GM23248 (cell line): ENCODE measurements at places on chromosomes 3 and 15.
A peak's percentile ranks its signal among the peaks of the same experiment; 100 is the strongest.

GRCh38 chr3:13425689-13426088 is 5.6 kb upstream of the NUP210 start:
- no peak for DNase-seq

DNA sequence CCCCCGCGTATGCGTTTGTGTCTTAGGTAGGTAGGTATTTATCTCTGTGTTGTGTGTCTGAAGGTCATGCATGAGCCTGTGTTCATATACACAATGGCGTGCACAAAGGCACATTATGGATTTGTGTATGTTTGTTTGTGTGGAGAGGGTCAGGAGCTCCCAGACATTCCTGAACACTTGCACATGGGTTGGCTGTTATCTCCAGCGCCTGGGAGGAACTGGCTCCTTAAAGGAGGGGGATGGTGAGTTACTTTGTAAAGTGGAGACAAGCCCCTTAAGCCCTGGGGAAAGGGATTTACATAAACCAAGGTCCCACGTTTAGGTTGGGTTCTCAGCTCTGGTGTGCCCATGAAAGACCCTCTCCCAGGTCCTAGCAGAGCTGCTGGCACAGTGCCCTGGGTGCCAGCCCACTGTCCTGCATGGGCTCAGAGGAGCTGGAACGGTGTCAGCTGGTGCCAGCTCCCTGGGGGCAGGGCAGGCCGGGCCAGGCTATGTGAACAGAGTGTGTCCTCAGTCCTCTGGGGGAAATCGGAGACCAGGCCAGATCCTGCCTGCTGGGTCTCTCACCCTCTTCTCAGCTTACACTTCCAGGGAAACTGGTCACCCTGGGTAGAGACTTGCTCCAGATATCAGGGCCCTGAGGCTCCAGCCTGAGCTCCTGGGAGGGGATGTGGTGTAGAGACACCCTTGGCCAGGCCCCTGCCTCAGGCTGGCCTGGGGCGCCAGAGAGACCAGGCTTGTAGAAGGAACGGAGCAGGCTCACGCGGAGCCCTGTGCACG is 25.1 kb downstream of the SNX33 start:
- peak; percentile 63 for DNase-seq

GRCh38 chr3:193974191-193974652 is 161.7 kb upstream of the HES1 start:
- peak; percentile 81 for DNase-seq

GRCh38 chr3:160226026-160226907 is 1.0 kb downstream of the C3orf80 start:
- peak; percentile 25 for DNase-seq

DNA sequence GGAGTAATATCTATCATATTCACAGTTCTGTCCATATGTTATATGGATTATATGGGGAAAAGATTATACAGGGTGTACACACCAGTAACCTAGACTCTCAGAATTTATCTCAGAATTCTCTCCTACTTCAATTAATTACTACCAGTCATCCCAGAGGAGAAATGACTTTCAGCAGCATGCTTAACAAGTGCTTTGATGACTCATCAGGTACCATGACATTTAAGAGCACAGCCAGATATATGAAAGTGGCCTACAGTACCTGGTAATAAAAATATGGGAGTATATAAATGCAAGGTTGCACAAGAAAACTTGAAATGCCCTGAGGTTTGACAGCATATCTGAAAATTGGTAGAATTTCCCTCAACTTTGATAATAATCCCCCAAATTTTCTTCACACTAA is 1273.0 kb downstream of the OTOL1 start:
- peak; percentile 52 for DNase-seq

- DNase-seq, result peak; percentile 26
These were observed 23.4 kb downstream of the NCEH1 start for GRCh38 chr3:172687501-172687900.

- no peak for DNase-seq
These were observed 133.3 kb downstream of the CHDH start for GRCh38 chr3:53712817-53713388.

GRCh38 chr15:100900795-100901169 is 18.4 kb upstream of the LRRK1 start:
- no peak for DNase-seq

DNA sequence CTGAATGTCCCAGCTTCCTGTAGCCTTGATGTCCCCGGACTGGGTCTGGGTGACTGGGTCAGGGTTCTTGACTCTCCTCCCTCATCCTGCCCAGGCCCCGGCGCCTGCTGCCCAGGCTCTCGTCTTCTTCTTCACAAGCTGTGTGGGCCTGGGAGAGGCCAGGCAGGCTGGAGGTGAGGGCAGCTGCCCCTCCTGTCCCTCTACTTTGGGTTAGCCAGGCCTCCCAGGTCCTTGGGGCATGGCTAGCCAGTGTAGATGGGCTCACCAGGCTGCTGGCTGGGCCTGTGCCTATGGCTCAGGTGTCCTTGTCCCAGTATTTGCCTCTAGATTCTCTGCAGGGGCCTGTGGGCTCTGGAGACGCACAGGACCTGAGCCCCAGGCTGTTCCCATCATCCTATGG is 31.8 kb downstream of the TKT start:
- DNase-seq, result no peak

GRCh38 chr3:138782755-138783154 is 52.0 kb downstream of the PIK3CB start:
- no peak for DNase-seq

DNA sequence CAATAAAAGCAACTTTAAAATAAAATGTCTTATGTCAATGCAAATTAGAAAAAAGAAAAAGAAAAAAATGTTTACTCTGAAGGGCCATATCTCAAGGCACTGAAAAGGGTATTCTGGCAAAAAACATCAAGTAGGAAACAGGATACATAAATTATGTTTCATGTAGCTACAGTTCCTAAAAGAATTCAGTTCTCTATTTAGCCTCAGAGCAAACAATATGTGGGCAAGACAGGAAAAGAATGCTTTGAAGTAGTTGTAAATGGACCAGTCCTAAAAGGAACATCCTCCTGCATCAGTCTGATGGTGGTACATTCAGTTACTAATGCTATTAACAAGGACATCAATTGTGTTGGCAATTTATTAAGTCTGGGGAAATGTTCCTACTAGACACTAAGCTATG is 8.1 kb downstream of the COMMD2 start:
- DNase-seq, result no peak

GRCh38 chr3:36993326-36994283 is at the start of gene MLH1:
TSS of gene MLH1 (plus strand) at chr3:36993518. CDS start at chr3:36993548, 30 bp downstream.
- DNase-seq, result peak; percentile 96

GRCh38 chr3:48990636-48991469 is 812 bp downstream of the P4HTM start:
- peak; percentile 56 for DNase-seq

GRCh38 chr3:146861262-146861661 is 256.1 kb upstream of the PLSCR5 start:
- DNase-seq, result no peak

DNA sequence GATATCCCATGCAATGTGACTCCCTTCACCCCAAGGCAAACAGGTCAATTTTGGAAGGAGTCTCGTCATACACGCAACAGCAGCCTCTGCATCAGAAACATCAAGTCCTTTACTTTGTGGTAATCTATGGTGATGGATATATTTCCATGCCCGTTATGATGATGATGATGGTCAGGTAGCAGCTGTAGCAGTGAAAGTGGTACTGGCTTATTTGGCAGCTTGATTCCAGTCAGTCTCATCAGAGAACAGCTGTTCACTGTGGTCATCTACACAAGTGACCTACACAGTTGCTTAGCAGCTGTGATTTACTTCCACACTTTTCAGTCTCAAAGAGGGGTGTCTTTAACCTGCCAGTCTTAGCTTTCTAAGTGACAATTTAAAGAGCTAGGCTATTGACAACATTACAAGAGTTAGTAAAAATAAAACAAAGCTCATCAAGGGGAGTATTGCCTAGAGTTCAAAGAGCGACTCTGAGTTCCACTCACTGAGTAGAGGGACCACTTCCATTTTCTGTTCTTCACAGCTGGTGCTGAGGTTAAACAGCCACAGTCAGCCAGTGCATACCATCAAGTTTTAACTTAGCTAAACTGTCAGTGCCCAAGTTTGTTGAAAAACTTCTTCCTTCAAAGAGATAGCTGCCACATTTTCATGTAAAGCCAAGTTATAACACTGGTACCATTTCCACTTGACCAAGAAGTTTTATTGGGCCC is 587.4 kb upstream of the KCNMB2 start:
- no peak for DNase-seq

DNA sequence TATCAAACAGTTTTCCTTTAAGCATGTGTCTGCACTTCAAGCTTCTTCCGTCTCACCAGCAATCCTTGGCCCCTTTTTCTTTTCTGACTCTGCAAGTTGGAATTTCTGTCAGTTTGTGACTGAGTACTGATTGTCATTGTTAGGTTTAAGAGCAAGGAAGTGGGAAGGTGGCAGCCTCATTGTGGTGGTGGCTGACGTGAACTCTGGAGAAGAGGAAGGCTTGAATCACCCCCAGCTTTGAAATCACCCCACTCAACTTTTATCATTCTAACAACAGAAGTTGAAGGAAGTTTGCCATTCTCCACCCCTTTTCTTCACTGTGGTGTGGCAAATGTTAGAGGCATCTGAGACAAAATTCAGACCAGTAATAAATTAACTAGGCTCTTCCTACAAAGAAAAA is 231.6 kb upstream of the AGTR1 start:
- DNase-seq, result peak; percentile 66

GRCh38 chr3:74591946-74592345 is 22.5 kb downstream of the CNTN3 start:
- peak; percentile 33 for DNase-seq

DNA sequence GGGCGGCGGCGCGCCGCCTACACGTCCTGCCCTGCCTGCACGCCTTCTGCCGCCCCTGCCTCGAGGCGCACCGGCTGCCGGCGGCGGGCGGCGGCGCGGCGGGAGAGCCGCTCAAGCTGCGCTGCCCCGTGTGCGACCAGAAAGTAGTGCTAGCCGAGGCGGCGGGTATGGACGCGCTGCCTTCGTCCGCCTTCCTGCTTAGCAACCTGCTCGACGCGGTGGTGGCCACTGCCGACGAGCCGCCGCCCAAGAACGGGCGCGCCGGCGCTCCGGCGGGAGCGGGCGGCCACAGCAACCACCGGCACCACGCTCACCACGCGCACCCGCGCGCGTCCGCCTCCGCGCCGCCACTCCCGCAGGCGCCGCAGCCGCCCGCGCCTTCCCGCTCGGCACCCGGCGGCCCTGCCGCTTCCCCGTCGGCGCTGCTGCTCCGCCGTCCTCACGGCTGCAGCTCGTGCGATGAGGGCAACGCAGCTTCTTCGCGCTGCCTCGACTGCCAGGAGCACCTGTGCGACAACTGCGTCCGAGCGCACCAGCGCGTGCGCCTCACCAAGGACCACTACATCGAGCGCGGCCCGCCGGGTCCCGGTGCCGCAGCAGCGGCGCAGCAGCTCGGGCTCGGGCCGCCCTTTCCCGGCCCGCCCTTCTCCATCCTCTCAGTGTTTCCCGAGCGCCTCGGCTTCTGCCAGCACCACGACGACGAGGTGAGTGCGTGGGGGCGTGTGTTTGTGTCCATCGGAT is 602 bp downstream of the TRIM71 start:
- DNase-seq, result no peak

DNA sequence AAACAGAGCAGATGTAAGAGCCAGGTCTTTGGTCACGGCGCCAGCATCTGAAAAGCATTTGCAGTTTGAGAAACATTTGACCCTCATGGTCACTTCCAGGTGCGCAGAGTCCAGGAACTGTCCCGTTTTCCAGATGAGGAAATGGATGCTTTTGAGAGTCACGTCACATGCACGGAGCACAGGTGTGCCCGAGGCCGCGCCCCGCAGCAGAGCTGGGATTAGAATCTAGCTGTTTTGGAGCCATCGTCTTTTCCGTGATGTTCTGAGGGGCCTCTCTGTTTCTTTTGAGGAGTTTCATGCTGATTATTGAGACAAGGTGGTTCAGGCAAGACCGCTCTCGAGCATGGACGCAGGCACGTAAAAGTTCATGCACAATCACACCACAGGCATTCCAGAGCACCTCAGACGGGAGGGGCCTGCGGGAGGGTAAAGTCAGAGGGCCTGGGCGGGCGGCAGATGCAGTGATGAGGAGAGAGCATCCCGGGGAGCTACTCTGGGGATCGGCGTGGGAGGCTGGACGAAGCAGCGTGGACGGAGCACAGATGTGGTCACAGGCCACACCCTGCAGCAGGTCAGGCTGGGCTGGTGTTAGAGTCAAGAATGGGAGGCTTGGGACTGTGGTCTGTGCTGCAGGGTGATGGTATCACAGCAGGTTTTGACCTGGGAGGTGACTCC is 139.2 kb upstream of the MEF2A start:
- DNase-seq, result no peak

GRCh38 chr15:29573197-29573838 is 248.9 kb downstream of the TJP1 start:
- DNase-seq, result no peak

- no peak for DNase-seq
These were observed 69.0 kb downstream of the COL6A5 start for GRCh38 chr3:130414457-130414856.

GRCh38 chr3:89289574-89290190 is 182.3 kb downstream of the EPHA3 start:
- no peak for DNase-seq

GRCh38 chr3:119318876-119319275 is 24.7 kb downstream of the ARHGAP31 start:
- DNase-seq, result peak; percentile 53

GRCh38 chr15:48866141-48866563 is 11.8 kb upstream of the EID1 start:
- peak; percentile 69 for DNase-seq

DNA sequence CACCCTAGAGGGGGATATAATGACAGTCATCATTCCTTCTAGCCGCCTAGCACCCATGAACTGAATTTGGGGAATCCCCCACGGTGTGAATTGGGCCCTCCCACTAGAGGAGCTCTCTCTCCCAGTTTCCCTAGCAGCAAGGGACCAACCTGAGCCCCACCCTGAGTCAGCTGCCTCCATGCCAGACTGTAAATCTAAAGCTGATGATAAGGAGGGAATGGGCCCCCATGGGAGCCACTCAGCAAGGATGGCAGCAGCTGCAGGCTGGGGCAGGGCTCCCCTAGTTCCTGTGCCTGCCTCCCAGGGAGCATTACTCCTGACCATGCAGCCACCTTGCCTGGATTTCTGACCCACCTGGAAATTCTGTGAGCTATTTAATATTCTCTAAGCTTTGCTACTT is 57.0 kb upstream of the PXYLP1 start:
- DNase-seq, result no peak
